IMR-90 (cell line): ENCODE measurements at places on chromosomes 1 and 21. TPM values are rescaled to one million over a fixed set of nuclear protein-coding genes. Genes with fewer than 3 reads are reported as not detected.
A peak's percentile ranks its signal among the peaks of the same experiment; 100 is the strongest.

CD52 gene
- polyA plus RNA-seq: 1.3 and 1.6 TPM in 2 replicates

TLCD4 gene
- polyA plus RNA-seq: 0.16 and 0.22 TPM in 2 replicates

MASP2 gene
- 0.03 and 0.04 TPM in 2 replicates for polyA plus RNA-seq

LRRN2 gene
- polyA plus RNA-seq: not detected in 2 replicates

TNFRSF4 gene
- 0.15 and 0.44 TPM in 2 replicates for polyA plus RNA-seq

SGIP1 gene
- 40.7 and 42.7 TPM in 2 replicates for polyA plus RNA-seq

FRRS1 gene
- polyA plus RNA-seq: 3.2 and 3.8 TPM in 2 replicates

NCAM2 gene
- 1.7 and 2.7 TPM in 2 replicates for polyA plus RNA-seq

- H3K36me3 ChIP-seq: no peaks in the 10 kb centered on the region
- H3K4me1 ChIP-seq: peaks cover 10% of the 10 kb centered on the region
- no peak overlapping the region for H3K4me3 ChIP-seq
These were observed 125.9 kb downstream of the MAST2 start for GRCh38 chr1:45929257-45929687.

DNA sequence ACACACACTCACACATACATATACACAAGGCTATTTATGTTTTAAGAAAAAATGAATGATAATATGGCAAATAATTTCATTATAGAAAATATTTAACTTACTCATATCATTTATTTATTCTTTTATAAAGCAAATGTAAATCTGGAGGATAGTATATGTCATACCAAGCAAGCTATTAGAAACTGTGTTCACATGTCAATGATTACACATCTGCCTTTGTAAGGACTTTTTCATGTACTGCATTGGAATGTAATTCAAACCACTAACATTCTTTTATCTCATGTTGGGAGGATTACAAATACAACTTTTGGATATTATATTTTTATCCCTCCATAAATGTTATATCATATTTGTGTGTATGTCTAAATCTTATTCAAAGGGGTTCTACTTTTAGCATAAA, 1887.4 kb downstream of the NCAM2 start:
- no peaks in the 10 kb centered on the region for H3K4me1 ChIP-seq
- H3K27me3 ChIP-seq: no peaks in the 10 kb centered on the region
- no peak overlapping the region for H3K27ac ChIP-seq
- DNase-seq: no peak
- H3K36me3 ChIP-seq: no peaks in the 10 kb centered on the region

DNA sequence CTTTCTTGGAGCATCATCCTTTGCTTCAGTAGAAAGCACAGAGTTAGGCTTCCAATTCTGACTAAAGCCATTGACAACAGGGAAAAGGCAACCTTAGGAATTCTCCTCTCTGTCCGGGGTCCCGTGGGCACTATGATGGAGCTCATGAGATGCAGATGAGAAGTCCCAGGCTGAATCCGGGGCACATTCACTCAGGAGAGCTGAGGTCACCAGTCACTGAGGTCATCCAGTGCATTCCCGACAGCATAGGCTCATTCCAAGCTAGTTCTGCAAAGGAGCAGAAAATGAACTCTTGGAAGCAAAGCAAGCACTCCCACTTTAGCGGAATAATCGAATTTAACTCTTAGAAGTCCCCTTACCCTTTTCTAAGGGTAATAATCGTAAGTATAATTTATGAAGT, 6.8 kb downstream of the CR1 start:
- H3K4me1 ChIP-seq: no peaks in the 10 kb centered on the region
- no peak for DNase-seq
- no peaks in the 10 kb centered on the region for H3K36me3 ChIP-seq

DNA sequence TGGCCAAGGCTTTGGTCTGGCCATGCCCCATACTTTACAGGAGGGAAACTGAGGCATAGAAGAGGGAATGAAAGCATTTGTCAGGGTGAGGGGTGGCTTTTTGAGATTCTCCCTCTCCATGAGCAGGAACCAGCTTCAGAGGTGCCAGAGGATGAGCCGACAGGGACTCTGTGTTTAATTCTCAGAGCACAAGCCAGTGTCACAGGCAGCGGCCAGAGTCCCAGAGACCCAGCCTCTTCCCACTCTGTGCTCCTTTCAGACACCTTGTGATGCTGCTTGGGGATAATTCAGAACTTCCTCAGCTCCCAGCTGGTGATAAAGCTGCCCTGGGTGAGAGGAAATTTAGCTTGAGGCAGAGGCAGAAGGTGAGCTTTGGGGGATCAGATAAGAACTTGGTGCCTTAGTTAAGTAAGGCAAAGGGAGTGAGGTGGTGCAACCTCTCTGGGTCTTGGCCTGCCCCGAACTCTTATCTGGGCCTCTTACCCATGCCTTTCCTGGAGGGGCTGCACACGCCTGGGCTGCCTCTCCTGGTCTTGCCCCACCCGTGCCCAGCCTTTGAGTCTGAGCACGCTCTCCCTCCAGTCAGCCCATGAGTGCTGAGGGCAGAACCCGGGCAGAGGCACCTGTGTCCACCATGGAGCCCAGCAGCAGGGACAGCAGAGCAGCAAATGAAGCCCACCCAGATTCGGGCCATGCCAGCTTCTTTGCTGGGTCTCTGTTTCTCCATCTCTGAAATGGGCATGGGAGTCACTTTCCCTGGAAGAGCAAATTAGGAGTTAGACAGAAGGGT, 175.6 kb upstream of the C1orf174 start:
- no peaks in the 10 kb centered on the region for H3K4me1 ChIP-seq
- no peaks in the 10 kb centered on the region for H3K36me3 ChIP-seq
- H3K4me3 ChIP-seq: no peak overlapping the region
- no peak for DNase-seq
- H3K27me3 ChIP-seq: no peaks in the 10 kb centered on the region

GRCh38 chr1:67441183-67441582, 11.0 kb upstream of the SERBP1 start:
- H3K4me1 ChIP-seq: no peaks in the 10 kb centered on the region
- no peak overlapping the region for H3K27ac ChIP-seq
- H3K27me3 ChIP-seq: peaks cover 1% of the 10 kb centered on the region; the same call in 1 of the 2 replicates
- H3K36me3 ChIP-seq: no peaks in the 10 kb centered on the region

GRCh38 chr1:203401199-203401877, 50.4 kb upstream of the FMOD start:
- no peak overlapping the region for H3K27ac ChIP-seq
- H3K27me3 ChIP-seq: peaks cover 1% of the 10 kb centered on the region; the same call in 1 of the 2 replicates
- DNase-seq: no peak
- no peak overlapping the region for H3K4me3 ChIP-seq
- H3K36me3 ChIP-seq: no peaks in the 10 kb centered on the region
- peaks cover 17% of the 10 kb centered on the region for H3K4me1 ChIP-seq

DNA sequence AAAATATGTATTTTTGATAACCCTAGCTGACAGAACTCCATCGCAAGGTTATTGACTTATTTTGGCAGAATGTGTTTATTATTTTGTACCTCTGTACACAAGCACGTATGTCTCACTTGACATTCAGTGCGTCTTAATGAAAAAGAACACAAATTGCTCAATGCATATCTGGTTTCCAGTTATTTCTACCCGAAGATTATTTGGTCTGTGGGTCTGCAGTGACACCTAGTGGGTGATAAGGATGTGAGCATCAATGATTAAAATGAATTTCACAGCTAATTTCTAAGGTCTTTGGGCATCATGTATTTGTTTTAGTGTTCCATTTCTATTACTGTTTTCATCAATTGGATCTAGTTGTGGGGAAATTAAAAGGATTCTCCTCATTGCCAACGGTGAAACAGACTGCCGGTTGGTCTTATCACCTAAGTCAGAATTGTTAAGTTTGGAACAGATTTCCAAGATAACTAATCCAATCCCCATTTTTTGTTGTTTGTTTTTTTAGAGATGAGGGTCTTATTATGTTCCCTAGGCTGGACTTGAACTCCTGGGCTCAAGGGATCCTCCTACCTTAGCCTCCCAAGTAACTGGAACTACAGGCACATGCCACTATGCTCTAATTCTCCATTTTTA, 13.9 kb downstream of the DDX20 start:
- no peaks in the 10 kb centered on the region for H3K27me3 ChIP-seq
- no peak overlapping the region for H3K4me3 ChIP-seq
- H3K36me3 ChIP-seq: peaks cover 5% of the 10 kb centered on the region
- no peaks in the 10 kb centered on the region; the same call in 1 of the 2 replicates for H3K4me1 ChIP-seq
- no peak overlapping the region for H3K27ac ChIP-seq

DNA sequence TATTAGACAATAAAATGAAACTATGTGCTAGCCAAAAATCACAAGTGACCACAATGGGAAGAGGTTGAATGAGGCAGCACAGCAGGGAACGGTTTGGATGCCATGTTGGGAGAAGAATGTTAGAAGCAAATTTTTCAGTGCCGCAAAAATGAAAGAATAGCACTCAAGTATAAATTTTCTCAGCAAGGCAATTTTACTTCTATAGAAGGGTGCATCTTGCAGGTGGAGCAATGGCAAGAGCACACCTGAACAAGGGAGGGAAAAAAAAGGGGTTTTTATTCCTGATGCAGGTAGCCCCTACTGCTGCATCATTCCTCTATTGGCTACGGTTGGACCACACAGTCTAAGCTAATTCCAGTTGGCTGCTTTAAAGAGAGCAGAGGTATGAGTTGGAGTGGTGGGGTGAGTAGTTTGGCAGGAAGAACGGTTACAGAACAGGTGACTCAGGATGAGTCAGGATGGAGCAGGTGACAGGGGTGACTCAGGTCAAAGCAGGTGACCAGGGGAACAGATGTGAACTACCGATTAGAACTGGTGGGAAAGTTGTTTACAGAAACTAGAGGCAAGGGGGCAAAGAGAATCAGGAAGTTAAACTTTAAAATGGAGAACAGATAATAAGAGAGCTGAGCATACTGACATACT, 301.1 kb upstream of the NRIP1 start:
- no peaks in the 10 kb centered on the region for H3K36me3 ChIP-seq
- no peak overlapping the region for H3K4me3 ChIP-seq
- H3K4me1 ChIP-seq: no peaks in the 10 kb centered on the region

- DNase-seq: peak; percentile 29
- peak overlapping the region; percentile 76 for H3K4me3 ChIP-seq
- no peaks in the 10 kb centered on the region for H3K36me3 ChIP-seq
- H3K27ac ChIP-seq: peak overlapping the region; percentile 91
- peaks cover 3% of the 10 kb centered on the region; the same call in 1 of the 2 replicates for H3K4me1 ChIP-seq
These were observed 803 bp downstream of the COP1 start for GRCh38 chr1:176206006-176206960.

GRCh38 chr1:204975568-204976235, 67.3 kb upstream of the CNTN2 start:
- no peak overlapping the region for H3K27ac ChIP-seq
- no peaks in the 10 kb centered on the region for H3K4me1 ChIP-seq

GRCh38 chr1:19287436-19288185, 959 bp downstream of the AKR7A3 start:
- H3K27me3 ChIP-seq: no peaks in the 10 kb centered on the region
- DNase-seq: no peak
- H3K4me3 ChIP-seq: no peak overlapping the region
- H3K36me3 ChIP-seq: peaks cover 3% of the 10 kb centered on the region

GRCh38 chr1:209607102-209607794, 23.7 kb downstream of the CAMK1G start:
- H3K4me1 ChIP-seq: no peaks in the 10 kb centered on the region
- H3K36me3 ChIP-seq: no peaks in the 10 kb centered on the region
- peak; percentile 65 for DNase-seq
- no peak overlapping the region for H3K4me3 ChIP-seq

DNA sequence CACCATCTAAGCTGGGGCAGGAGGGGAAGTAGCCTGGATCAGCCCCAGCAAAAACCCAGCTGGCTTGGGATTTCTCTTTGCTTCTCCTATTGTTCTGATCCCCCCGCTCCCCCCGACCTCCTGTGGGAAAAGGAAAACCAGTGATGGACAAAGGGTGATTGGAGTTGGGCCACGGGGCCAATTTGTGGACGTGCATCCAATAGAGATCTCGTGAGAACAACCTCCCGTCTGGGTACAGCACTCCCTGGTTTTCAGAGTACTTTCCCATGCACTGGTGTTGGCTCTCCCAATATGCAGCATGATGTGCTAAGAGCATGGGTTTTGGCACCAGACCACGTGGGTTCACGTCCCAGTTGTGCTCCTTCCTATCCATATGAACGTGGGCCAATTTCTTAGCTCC, 9.0 kb downstream of the BLACAT1 start:
- no peaks in the 10 kb centered on the region; the same call in 1 of the 2 replicates for H3K4me1 ChIP-seq
- no peak overlapping the region for H3K4me3 ChIP-seq
- DNase-seq: no peak
- peaks cover 50% of the 10 kb centered on the region for H3K27me3 ChIP-seq
- H3K36me3 ChIP-seq: no peaks in the 10 kb centered on the region
- H3K27ac ChIP-seq: no peak overlapping the region

- H3K4me3 ChIP-seq: no peak overlapping the region
- H3K27me3 ChIP-seq: no peaks in the 10 kb centered on the region
- no peak for DNase-seq
- H3K4me1 ChIP-seq: peaks cover 1% of the 10 kb centered on the region; the same call in 1 of the 2 replicates
- no peaks in the 10 kb centered on the region for H3K36me3 ChIP-seq
These were observed 140.2 kb upstream of the DNAH14 start for GRCh38 chr1:224789311-224789710.

DNA sequence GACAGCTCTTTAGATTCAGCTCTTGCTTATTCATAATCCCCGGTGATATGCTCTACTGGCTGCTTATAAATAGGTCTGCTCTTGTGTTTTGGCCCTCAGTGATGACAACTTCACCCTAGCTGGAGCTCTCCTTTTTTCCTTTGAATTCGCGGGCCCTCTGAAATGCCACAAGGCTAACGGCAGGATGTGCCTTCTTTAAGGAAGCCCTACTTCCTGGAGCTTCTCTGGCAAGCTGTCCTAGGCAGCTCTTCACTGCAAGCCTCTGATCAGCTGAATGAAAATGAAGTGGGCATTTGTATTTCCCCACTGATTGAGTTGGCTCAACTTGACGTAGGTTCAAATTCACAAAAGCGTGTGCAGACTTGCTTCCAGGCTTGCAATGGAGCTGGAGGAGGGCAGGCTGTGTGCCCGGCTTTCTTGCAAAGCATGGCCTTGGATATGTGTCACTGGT, 22.2 kb downstream of the SGIP1 start:
- no peaks in the 10 kb centered on the region for H3K27me3 ChIP-seq
- H3K27ac ChIP-seq: peak overlapping the region; percentile 19
- no peak overlapping the region for H3K4me3 ChIP-seq
- H3K4me1 ChIP-seq: peaks cover 24% of the 10 kb centered on the region
- no peak for DNase-seq

DNA sequence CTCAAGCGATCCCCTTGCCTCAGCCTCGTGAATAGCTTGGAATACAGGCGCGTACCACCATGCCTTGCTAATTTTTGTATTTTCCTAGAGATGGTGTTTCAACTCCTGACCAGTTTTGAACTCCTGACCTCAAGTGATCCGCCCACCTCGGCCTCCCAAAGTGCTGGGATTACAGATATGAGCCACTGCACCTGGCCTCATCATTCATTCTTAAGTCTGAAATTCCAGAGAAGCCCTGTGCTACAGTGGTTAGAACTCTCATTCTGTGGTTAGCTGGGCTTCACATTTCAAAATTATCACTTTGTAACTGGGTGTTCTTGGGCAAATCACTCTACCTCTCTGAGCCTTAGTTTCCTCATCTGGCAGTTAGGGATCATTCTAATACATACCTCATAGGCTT, 86.1 kb upstream of the POU3F1 start:
- no peaks in the 10 kb centered on the region for H3K4me1 ChIP-seq
- H3K36me3 ChIP-seq: no peaks in the 10 kb centered on the region
- no peak overlapping the region for H3K4me3 ChIP-seq
- H3K27me3 ChIP-seq: peaks cover 49% of the 10 kb centered on the region
- no peak overlapping the region for H3K27ac ChIP-seq

DNA sequence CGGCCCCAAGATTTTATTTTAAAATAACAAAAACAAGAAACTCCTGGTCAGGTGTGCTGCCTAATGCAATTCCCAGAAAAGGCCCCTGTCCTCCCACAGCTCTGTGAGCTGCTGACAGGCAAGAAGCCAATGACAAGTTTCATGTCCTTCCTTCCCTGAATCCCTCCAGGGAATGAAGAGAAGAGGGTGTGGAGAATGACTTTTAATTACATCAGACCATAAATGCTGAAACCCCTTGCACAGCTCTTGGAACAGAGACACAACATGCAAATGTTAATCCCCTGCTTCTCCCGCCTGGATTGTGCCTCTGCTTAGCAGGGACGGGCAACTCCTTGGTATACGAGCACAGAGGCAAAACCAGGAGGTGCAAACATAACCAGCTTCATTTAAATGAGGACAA, 228.1 kb upstream of the CAMK1G start:
- H3K4me1 ChIP-seq: no peaks in the 10 kb centered on the region
- H3K27ac ChIP-seq: no peak overlapping the region
- no peak overlapping the region for H3K4me3 ChIP-seq
